ENCODE measurements at places on chromosomes 2 and 18.

DNA sequence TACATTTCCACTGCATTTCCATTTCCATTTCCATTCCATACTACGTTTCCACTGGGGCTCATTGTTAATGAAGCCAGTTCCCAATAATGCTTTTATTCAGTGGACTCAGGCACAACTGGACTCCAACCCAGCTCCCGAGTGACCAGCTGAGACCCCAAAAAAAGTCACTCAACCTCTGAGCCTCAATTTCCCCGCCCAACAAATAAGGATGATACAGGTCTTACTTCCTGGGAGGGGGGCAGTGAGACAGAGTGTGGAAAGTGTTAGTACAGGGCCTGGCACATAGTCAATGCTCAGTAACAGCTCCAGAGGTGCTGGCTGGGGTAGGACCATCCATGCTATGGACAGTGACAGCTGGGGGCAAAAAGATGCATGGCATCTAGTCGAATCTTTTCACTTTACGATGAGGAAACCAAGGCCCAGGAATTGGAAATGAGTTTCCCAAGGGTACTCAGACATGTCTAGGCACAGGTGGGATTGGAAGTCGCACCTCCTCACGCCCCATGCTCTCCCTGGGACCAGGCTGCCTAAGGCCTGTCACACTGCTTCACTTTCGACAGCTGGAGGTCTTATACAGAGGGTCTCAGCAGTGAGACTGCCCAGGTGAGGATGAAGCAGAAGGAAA is 226.5 kb downstream of the ANAPC1 start:
- no peak for DNase-seq

DNA sequence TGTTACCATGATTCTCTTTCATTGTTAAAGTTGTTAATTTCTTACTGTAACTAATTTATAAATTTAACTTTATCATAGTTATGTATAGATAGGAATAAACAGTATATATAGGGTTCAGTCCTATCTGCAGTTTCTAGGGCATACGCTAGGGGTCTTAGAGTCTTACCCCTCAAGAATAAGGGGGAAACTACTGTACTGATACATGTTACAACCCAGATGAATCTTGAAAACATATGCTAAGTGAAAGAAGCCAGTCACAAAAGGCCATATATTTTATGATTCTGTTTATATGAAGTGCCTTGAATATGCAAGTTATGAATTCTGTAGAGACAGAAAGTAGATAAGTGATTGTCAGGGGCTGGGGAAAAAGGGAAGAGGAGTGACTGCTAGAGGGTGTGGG is 52.4 kb downstream of the RTN4 start:
- DNase-seq, result no peak

DNA sequence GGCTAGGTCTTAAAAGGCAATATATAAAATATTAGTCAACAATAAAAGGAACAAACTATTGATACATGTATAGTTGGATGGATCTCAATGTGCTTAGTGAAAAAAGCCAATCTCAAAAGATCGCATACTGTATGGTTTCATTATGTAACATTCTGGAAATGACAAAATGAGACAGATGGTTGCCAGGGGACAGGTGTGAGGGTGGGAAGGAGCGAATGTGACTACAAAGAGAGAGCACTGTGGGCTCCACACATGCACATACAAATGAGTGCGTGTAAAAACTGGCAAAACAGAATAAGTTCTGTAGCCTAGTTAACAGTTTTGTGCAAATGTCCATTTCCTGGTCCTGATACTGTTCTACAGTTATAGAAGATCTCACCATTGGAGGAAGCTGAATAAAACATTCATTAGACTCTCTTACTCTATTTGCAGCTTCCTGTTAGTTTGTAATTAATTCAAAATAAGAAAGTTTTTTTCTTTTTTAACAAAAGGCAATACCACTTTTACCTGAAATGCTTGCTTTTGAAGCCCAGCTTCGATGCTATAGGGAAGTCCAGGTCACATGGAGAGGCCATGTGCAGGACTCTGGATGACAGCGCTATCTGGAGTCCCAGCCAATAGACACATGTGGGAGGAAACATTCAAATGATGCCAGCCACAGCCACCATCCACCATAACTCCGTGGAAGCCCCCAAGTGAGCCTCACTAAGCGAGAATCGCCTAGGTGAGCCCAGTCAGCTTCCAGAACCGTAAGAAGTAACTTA is 21.0 kb upstream of the C2orf80 start:
- DNase-seq, result no peak

- no peak for DNase-seq
Observed at GRCh38 chr2:96811917-96812316, 4.2 kb upstream of the CNNM3 start.

- no peak for DNase-seq
Observed at GRCh38 chr2:8379549-8379948, 302.3 kb upstream of the ID2 start.

- no peak for DNase-seq
Observed at GRCh38 chr2:97801028-97801427, 87.7 kb downstream of the ZAP70 start.

All from NCI-H187 treated with DMSO at 0.1 percent for 48 hours (cell line).